A549 (cell line): ENCODE measurements at places on chromosomes 4 and X. TPM values are rescaled to one million over a fixed set of nuclear protein-coding genes. Genes with fewer than 3 reads are reported as not detected.

The AKAP14 gene
- polyA plus RNA-seq: not detected in 3 replicates

The PLXNA3 gene
- 7.9 to 10.1 TPM (median 9.5 TPM) in 3 replicates for polyA plus RNA-seq

The SHOX gene
- not detected in 3 replicates for polyA plus RNA-seq

The GRPR gene
- 0.06 to 0.08 TPM in 2 of 3 replicates, not detected in the other for polyA plus RNA-seq

The SPIN4 gene
- polyA plus RNA-seq: 8.1 to 9.2 TPM (median 8.8 TPM) in 3 replicates

The ZDHHC15 gene
- polyA plus RNA-seq: not detected in 3 replicates

The ARHGAP10 gene
- polyA plus RNA-seq: 7.0 to 8.1 TPM (median 7.5 TPM) in 3 replicates

The NAP1L2 gene
- 1.3 to 1.8 TPM (median 1.4 TPM) in 3 replicates for polyA plus RNA-seq

The CTSO gene
- polyA plus RNA-seq: 0.72 to 0.81 TPM (median 0.78 TPM) in 3 replicates

The SLC34A2 gene
- 0.01 to 0.03 TPM in 2 of 3 replicates, not detected in the other for polyA plus RNA-seq
